Nephron progenitor cell (in vitro differentiated cells): ENCODE measurements at places on chromosomes 2 and 18.

DNA sequence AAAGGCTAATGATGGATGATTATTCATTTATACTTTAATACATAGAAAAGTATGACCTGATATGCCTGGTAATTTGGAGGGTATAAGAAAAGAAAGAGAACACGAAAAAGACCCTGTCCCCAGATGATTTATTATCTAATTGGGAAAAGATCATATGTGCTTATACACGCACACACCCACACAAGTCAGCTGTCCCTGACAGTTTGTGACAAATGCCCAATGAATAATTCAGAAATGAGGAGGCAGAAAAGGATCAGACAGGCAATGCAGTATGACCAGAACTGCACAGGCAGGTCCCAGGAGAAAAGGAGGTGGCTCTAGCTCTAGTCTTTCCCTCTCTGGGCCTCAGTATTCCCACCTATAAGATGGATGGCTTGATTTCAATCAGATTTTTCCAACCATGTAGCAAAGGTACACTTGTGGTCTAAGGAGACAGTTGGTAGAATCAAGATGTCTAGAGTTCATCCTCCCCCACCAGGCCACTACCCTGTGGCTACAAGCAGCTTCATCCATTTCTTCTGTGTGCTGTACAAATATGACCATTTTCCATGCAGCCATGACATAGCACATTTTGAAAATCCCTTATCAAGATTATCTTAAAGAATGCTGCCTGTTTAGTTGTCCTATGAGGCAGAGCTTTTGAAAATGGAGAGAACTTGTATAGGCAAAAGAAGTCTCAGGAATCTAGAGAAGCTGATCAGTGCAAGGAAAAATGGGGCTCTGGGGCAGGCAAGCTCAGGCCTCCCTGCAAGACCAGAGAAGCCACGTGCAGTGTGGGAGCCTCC, 19.7 kb downstream of the CYRIA start:
- DNase-seq, result no peak

GRCh38 chr2:135256531-135257260, 204.6 kb downstream of the RAB3GAP1 start:
- DNase-seq, result no peak

DNA sequence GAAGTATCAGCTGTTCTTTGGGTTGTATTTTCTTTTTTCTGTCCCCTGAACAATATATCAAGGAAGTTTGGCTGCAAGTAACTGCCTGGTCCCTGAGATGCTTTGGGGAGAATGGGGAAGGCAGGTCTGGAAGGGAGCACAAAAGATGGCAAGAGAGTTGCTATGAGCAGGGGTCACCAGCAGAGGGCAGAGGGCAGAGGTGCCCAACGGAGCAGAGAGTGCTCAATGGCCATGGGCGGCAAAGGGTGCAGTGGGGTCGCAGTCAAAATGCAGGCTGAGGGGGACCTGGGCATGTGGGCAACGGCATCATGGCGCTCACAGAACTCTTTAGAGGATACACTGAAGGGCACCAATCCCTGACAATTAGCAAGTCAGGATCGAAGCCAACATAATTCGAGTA, 107.7 kb upstream of the ATP8B1 start:
- DNase-seq, result peak; percentile 34

DNA sequence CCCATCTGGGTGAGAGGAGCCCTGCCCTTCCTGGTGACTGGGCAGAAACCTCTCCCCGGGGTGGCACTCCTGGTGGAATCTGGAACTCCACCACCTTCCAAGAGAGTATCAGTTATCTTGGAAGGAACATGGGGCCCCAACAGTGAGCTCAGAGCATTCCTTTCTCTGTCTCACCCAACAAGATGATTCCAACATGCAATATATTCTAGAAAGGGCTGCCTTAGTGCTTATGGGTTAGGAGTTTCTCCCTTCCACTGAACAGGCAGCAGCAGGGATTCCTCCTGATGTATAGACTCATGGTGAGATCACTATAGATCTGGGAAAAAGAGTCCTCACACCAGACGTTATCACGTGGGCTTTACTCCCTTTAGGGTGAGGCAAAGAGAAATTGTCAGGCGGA, 147.1 kb downstream of the COL4A4 start:
- DNase-seq, result no peak

- no peak for DNase-seq
Measured at GRCh38 chr2:64325477-64325851, 128.5 kb upstream of the LGALSL start.
